Head of caudate nucleus (tissue), 42 donors: ENCODE measurements at places on chromosomes 2 and 18.

GRCh38 chr2:102435741-102436140, 12.8 kb downstream of the IL18RAP start:
- DNase-seq, result no peak

GRCh38 chr2:9800975-9801726, 42.1 kb upstream of the TAF1B start:
- DNase-seq, result no peak

- DNase-seq, result no peak
These were observed 83.3 kb downstream of the ZCCHC2 start for GRCh38 chr18:62606106-62606505.

DNA sequence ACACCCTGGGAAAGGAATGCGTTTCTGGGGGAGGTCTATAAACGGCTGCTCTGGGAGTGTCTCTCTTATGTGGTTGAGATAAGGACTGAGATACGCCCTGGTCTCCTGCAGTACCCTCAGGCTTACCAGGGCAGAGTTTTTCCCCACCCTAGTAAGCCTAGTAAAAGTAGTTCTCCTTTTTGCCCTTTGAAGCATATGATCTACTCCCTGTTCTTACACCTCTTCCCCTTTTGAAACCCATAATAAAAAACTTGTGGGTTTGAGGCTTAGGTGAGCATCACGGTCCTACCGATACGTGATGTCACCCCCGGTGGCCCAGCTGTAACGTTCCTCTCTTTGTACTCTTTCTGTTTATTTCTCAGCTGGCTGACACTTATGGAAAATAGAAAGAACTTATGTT, 97.4 kb downstream of the FSIP2 start:
- DNase-seq, result no peak

DNA sequence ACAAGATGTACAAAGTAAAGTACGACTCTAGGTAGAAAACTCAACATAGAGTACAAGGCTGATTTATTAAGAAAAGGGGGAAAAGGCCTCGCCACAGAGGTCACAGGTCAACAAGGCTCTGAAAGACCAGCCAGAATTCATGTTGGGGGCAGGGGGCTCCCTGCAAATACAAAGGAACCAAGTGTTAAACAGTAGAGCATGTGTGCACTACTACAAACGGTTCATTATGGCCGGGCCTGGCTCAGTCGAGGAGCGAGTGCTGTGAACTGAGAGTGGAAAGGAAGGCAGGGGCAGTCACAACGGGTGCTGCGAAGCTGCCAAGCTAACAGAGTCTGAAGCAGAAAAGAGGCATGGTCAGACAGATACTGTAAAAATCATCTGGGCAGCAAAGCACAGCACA, 77.1 kb downstream of the MBOAT2 start:
- DNase-seq, result peak; percentile 73
